ENCODE measurements at places on chromosomes 13 and 19.

- DNase-seq, result peak; percentile 45
Observed at GRCh38 chr13:99805361-99805760, 166.2 kb downstream of the ZIC5 start.

DNA sequence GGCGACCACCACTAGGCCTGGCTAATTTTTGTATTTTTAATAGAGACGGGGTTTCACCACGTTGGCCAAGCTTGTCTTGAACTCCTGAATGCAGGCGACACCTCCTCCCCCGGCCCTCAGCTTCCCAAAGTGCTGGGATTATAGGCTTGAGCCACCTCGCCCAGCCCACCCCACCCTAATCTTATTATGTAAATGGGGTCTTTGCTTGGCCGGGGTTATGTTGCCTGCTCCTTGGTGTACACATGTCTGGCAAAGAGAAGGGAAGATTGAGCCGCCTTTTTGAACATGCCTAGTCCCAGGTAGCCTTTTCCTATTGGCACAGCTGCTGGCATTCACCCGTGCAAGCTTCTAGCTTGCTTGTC is 106.8 kb downstream of the KCTD15 start:
- DNase-seq, result no peak

DNA sequence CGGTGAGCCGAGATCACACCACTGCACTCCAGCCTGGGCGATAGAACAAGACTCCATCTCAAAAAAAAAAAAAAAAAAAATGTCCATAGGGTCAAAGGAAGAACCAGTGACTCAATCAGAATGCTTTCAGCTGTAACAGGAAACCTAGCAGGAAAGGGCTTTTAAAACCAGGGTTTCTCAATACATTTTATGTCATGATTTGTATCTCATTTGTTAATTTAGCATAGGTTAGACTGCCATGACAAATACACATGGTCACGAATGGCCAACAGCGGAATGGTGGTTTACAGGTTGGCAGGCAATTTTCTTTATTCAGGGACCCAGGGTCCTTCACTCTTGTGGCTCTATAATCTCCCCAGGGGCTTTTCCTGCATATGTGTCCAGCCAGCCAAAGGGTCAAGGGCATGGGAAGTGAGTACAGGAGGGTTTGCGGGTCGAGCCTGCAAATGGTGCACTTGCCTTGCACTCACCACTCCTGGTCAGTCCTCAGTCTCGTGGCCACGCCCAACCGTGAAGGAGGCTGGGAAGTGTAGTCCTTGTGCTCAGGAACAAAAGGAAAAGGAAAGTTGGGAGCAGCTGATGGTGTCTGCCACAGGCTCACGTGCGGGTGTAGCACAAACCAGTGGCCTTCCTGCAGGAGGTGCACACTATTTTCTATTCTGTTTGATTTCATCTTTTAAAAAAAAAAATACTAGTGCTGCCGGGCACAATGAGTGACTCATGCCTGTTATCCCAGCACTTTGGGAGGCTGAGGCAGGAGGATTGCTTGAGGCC is 14.8 kb downstream of the DHX34 start:
- DNase-seq, result no peak

GRCh38 chr19:7113233-7113632 is 43.7 kb downstream of the ZNF557 start:
- DNase-seq, result no peak

DNA sequence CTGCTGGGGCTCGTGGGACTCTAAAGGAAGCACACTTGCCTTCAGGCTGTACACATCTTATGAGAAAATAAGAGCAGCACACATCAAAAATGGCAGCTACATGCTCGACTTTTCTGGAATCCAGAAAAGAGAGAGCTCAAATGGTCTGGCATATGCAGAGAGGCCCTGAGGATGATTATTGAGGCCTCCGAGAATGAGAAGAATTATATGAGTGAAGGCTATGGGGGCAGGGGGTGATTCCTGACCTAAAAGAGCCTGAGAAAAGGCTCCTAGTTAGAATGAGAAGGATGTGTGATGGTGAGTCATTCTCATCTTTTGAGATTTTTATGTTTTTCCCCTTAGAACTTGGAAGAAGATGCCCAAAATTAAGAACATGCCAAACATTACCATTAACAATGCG is 97.1 kb downstream of the HSPH1 start:
- DNase-seq, result no peak

DNA sequence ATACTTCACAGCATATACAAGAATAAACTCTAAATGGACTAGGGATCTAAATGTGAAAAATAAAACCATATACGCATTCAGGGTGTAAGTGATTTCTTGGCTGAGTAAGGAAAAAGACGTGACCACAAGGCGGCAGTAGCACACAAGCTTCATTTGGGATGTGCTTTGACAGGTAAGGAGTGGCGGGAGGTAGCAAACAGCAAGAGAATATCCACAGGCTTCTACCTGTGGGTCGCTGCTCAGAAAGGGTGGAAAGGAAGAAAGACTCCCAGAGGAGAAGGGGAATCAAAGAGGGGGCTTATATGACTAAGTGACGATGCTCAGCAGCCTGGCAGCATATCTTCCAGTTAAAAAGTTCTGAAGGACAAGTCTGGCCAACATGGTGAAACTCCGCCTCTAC is 2.5 kb upstream of the ZNF121 start:
- peak; percentile 71 for DNase-seq

- DNase-seq, result no peak
Observed at GRCh38 chr19:46131485-46132143, 7.1 kb upstream of the IGFL3 start.

GRCh38 chr19:58054901-58055874 is 3.9 kb upstream of the ZNF135 start:
- DNase-seq, result no peak

GRCh38 chr19:43439032-43439708 is 24.5 kb downstream of the TEX101 start:
- no peak for DNase-seq

- no peak for DNase-seq
Observed at GRCh38 chr19:30393046-30393445, 20.9 kb downstream of the ZNF536 start.

- DNase-seq, result peak; percentile 55
Observed at GRCh38 chr19:1453525-1454364, 3.8 kb downstream of the APC2 start.

DNA sequence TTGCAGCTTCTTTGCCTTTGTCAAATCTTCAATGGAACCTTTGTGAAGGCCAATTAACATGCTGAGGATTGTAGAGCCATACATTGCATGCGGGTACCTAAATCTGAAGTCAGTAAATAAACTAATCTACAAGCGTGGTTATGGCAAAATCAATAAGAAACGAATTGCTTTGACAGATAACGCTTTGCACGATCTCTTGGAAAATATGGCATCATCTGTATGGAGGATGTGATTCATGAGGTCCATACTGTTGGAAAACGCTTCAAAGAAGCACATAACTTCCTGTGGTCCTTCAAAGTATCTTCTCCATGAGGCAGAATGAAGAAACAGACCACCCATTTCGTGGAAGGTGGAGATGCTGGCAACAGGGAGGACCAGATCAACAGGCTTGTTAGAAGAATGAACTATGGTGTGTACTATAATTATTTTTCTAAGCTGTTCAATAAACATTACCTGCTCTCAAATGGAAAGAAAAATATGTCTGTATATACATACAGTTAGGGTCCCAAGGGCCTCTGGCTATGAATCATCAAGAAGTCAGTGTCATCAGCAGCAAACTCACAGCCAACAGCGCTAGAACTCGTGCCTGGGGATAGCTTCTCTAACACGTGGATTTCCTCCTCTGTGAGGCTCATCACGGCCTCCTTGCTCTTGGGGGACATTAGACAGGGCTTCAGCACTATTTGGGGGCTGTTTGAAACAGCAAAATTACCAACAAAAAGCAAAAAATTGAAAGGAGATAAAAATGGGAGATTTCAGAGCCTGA is 2.9 kb upstream of the CD70 start:
- DNase-seq, result no peak

- DNase-seq, result no peak
Observed at GRCh38 chr19:54418030-54418929, 3.0 kb downstream of the TTYH1 start.
